Activated T-cell treated with anti-CD3 and anti-CD28 coated beads, Interleukin-2, amount 50 U/mL, for 1 hour (primary cell): ENCODE measurements at places on chromosomes 3 and 15.
A peak's percentile ranks its signal among the peaks of the same experiment; 100 is the strongest.

DNA sequence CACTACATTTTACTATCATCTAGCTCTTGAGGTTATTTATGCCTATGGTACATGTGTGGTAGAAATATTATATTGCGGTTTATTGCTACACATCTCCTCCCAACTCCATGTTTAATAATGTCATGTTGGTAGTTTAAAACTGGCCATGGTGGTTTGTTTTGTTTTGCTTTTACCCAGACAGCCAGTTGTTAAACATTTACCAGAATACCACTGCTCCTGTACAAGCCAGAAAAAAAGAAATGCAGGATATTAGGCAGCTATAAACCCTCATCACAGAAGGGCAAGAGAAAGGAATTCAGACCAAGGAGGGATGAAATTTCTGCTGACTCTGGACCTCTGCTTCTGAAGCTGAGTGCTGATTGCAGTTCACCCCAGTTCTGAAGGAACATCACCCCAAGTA is 451.8 kb upstream of the IL12A start:
- no peak for DNase-seq

- no peak for DNase-seq
Measured at GRCh38 chr3:61980041-61980440, 393.3 kb downstream of the FEZF2 start.

GRCh38 chr3:1717524-1717923 is 381.1 kb upstream of the CNTN4 start:
- DNase-seq = no peak

GRCh38 chr3:161637559-161637958 is 141.0 kb downstream of the OTOL1 start:
- no peak for DNase-seq

- peak; percentile 15 for DNase-seq
Measured at GRCh38 chr3:48410205-48411040, 19.5 kb downstream of the PLXNB1 start.

GRCh38 chr3:7977245-7978086 is 524.2 kb upstream of the LMCD1 start:
- DNase-seq = no peak

DNA sequence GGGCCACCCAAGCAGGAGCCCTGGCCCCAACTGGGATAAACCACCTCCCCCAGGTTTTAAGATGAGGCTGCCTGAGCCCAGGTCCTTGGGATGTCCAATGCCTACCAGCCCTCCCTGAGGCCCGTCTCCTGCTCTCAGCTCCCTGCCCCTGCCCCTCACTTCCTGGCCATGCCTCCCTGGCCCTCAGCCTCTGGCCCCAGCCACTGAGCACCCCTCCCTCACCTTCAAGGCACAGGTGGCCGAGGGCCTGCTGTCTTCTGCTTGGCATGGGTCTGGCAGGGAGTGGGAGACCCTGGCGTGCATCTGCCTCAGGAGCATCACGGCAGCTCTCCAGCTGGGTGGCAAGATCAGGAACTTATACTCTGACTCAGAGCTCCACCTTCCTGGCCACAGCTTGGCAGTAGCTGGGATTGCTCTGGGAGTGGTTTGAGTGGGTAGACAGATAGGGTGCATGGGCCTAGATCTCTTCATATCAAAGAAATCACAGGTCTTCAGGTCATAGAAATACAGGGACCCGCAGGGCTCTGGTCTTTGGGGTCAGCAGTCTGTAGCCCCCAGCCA is at the start of gene PLA2G4E:
PLA2G4E (minus strand) TSS at position 330 of the 561 bp plus-strand sequence; CDS start at position 318, 12 bp downstream.
- DNase-seq = no peak

DNA sequence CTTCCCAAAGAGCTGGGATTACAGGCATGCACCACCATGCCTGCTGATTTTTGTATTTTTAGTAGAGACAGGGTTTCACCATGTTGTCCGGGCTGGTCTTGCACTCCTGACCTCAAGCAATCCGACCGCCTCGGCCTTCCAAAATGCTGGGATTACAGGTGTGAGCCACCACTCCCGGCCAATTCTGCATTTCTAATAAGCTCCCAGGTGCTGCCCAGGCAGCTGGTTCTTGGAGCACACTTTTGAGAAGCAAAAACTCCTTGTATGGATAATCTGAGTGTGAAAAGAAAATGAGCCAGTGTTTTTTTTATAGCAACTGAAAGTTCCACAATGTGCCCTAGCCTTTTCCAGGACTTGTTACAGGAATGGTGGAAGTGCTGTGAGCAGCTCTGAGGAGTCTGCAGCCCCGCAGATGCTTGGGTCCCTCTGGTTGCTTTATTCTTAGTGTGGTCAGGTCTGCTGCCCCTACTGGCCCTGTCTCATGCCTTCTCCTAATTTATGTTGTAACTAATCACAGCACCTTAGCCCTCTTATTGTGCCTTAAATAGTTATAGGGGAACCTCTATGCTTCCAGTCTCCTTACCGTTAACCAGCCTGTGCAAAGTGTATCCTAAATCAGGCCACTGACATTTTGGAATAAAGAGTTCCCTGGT is 13.5 kb upstream of the KCNAB1 start:
- no peak for DNase-seq

DNA sequence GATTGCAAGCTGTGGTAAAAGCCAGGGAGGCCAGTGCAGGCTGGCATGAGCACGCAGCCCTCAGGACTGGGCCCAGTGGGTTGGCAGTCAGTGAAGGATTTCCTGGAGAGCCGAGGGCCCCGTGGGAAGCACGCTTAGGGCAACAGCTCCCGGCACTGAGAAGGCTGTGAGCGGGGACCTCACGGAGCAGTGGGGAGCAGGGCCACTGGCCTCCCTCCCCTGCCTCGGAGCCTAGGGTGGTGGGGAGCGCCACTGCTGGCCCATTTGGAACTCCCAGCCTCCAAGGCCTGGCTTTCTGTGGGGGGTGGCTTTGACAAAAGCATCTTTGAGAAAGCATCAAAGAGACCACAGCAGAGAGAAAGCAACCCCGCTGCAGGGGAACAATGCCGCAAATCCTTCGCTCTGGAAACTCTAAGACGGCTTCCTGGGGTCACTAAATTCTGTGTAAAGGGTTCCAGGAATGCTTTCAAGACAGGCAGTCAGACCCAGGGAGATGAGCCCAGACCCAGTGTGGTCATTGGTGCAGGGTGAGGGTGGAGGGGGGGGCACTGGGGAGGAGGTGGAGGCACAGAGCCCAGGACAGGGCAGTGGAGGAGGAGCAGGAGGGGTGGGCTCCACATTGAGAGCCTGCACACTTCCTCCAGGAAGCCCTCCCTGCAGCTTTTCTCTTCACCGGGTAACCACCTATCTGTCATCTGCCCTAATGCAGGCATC is 9.5 kb upstream of the APBA2 start:
- no peak for DNase-seq

DNA sequence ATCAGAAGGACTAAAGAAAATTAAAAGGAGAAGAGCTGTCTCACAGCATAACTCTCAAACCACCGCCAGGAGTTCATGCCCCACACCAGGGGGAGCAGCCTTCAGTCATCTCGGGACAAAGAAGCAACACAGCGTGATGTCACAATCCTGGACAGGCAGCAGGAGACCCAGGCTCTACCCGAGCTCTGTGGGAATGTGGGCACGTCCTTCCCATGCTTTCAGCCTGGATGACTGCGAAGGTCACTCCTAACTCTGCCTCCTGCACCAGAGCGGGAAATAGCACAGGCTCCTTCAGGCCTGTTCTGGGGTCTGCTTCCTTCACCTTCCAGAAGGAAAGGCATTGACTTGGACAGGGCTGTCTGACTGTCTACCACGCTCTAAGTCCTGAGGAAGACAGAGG is 31.3 kb downstream of the NOX5 start:
- no peak for DNase-seq

- DNase-seq = no peak
Measured at GRCh38 chr3:10432156-10432845, 73.1 kb downstream of the ATP2B2 start.

GRCh38 chr3:112817271-112817670 is 29.4 kb downstream of the CD200R1L start:
- DNase-seq = no peak

GRCh38 chr3:60301142-60301541 is 950.1 kb downstream of the FHIT start:
- DNase-seq = no peak

DNA sequence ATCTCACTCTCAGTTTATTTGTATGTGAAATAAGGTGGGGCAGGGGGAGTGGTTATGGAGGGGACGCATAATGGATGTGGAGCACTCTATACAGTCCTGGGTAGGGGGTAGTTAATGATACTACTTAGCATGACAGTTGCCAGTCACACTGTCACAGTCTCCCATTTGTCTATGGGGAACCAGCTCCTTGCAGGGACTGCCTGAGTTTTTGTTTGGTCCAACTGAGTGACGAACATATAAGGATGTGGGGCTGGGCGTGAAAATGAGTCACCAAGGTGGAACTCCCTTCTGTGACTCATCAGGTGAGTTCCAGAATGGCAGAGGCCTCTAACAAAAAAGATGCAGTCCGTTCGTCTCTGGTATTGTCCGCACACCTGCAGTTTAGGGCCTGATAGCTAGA is 235.3 kb upstream of the ST8SIA2 start:
- no peak for DNase-seq

DNA sequence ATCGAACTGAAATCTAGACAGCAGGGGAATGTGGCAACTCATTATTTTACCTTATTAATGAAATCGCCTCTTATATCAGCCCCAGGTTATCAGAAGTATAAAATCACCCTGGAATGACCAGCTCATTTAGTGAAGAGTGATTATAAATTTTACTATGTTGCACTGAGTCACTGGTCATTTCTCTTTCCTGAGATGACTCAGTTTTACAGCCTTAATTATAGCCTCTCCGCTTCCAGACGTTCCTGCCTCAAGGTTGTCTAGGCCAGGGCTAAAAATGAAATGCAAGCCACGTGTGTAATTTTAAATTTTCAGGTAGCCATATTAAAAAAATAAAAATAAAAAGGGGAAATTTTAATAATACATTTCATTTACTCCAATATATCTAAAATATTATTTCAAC is 33.3 kb downstream of the DET1 start:
- no peak for DNase-seq

GRCh38 chr3:22361521-22361920 is 610.5 kb upstream of the ZNF385D start:
- no peak for DNase-seq

GRCh38 chr3:70947579-70947978 is 635.1 kb upstream of the MDFIC2 start:
- DNase-seq = no peak

- no peak for DNase-seq
Measured at GRCh38 chr3:44969154-44969827, 6.7 kb downstream of the ZDHHC3 start.

DNA sequence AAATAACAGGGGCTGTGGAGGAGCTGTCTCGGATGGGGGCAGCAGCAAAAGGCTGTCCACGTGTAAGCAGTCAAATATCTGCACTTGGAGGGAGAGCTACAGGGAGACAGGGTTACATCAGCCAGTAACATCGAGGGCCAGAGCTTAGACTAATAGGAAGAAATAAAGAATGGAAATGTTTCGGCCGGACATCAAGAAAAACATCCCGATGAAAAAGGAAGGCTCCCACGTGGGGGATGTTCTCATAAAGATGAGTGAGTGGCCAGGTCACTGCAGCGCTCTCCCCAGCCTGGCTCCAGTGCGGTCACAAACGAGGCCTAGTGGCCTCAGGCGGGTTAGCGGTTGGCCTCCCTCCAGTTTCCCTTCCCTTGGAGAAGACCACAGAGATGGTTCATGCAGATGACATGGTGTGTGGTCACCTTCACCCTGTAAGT is 56.1 kb upstream of the WNT5A start:
- DNase-seq = no peak

GRCh38 chr3:129859272-129859671 is 34.2 kb downstream of the TMCC1 start:
- no peak for DNase-seq

- DNase-seq = no peak
Measured at GRCh38 chr15:77808075-77808474, 175.4 kb upstream of the LINGO1 start.

DNA sequence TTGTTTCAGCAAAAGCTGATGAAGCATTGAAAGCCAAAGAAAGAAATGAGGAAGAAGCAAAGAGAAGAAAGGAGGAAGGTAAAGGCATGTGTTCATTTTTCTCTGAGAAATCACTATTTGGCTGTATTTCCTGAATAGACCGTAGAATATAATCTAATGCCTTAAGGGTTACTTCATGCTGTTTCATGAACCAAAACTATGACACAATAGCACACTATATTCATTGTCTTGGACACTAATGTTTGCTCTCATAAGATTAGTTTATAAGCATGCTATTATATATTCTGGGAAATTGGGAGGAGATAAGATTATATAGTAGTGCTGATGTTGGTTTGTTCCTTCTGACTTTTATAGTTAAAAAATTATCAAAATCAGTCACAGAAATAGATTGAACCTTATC is 110.1 kb upstream of the MLF1 start:
- no peak for DNase-seq

DNA sequence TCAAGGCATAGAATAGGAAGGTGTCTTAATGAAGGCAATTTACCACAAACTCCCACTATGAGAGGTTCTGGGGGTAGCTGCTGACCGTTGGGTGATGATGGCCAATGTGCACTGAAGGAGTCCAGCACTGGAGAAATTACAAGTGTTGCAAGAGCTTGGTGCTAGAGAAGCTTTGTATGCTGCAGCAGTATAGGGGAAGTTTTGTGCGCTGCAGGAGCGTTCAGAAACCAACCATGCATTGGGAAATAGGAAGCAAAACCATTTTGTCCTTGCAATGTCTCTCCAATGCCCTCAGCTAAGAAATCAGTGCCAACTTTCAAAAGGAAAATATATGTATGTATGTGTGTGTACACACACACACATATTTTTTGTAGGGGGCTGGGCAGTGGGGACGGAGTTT is 441.6 kb upstream of the NAALADL2 start:
- DNase-seq = no peak

GRCh38 chr3:59605318-59605717 is 555.5 kb upstream of the CFAP20DC start:
- no peak for DNase-seq

- no peak for DNase-seq
Measured at GRCh38 chr3:64459711-64460110, 228.1 kb downstream of the ADAMTS9 start.

- DNase-seq = no peak
Measured at GRCh38 chr15:42082823-42083604, 11.3 kb downstream of the PLA2G4D start.

- DNase-seq = no peak
Measured at GRCh38 chr3:155292133-155292532, 1.4 kb downstream of the STRIT1 start.

- DNase-seq = no peak
Measured at GRCh38 chr3:27628026-27628750, 93.9 kb downstream of the EOMES start.

DNA sequence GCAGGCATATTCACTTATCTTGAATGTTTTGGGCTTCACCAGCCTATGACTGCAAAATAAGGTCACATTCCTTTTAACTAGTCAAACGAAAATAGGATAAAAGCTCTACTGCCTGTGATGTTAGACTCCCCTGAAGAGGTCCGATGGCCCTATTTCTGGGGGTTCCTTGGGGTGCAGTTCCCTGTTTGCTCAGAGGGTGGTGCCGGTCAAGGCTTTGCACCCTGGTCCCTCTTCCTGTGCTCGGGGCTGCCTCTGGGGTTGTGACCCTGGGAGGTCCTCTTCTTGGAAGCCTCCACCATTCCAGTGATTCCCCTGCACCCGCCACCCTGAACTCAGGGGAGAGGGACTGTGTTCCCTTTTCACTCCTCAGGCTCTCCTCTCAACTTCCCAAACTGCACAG is 86.7 kb upstream of the ANKRD34C start:
- DNase-seq = no peak

- DNase-seq = no peak
Measured at GRCh38 chr3:11610044-11610671, 33.6 kb downstream of the VGLL4 start.

- DNase-seq = no peak
Measured at GRCh38 chr15:31278544-31279220, 48.0 kb upstream of the KLF13 start.
